ENCODE measurements at places on chromosomes 7 and 10. TPM values are rescaled to one million over a fixed set of nuclear protein-coding genes. Genes with fewer than 3 reads are reported as not detected.

GRCh38 chr7:17227766-17228490 is 70.5 kb upstream of the AHR start:
- no peak for DNase-seq

LAMB1 gene
- polyA plus RNA-seq, result 473 TPM

CLCN1 gene
- 1.9 TPM for polyA plus RNA-seq

DNA sequence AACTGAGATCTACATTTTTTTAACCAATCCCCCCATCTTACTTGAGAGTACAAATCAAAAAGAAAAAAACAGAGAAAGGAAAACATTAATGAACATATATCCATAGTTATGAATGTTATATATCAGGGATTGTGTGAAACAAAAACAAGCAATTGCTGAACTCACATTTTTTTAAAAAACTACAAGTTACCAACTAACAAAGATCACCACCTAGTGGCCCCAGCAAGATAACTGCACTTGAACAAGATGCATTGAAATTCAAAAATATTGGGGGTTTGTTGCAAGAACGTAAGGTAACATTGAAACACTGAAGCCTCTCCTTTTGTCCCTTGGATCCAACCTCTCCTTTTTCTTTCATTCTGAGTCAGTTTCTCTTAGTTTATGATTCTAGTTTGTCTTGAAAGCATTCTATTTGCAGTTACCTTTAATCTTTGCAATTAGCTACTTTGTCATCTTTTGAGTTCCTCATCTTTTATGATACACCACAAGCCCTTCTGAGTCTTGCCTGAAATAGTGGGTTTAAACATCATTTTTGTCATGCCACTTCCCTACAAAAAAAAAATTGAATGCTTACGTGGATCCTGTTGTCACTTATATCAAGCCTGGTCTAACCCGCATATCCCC is 87.3 kb upstream of the TES start:
- peak; percentile 31 for DNase-seq

DNA sequence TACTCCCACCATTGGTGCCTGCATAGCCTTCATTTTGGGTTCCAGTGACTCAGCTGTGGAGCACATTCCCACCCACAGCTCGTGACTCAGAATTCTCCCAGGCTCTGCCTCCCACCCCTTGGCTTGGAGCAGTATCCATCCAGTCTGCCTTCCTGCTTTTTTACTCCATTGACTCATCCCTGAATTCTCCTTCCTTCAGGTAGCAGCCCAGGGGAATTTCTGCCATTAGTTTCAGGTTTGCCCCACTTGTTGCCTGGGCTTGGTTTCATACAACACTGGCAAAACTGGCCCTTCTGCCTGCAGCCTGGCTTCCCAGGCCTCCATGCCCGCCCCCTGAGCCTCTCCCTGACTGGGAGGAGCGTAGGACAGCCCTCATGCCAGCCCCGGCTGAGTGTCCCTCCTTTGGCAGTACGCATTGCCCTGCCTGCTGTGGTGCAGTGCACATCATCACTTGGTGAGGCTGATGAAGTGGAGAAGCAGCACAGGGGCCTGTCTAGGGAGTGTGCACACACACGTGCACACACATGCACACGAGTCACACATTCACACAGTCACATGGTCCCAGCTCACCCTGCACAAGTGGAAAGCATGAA is 55.0 kb downstream of the SNX10 start:
- no peak for DNase-seq

- no peak for DNase-seq
Observed at GRCh38 chr10:122780391-122780790, 65.3 kb downstream of the CUZD1 start.

DNA sequence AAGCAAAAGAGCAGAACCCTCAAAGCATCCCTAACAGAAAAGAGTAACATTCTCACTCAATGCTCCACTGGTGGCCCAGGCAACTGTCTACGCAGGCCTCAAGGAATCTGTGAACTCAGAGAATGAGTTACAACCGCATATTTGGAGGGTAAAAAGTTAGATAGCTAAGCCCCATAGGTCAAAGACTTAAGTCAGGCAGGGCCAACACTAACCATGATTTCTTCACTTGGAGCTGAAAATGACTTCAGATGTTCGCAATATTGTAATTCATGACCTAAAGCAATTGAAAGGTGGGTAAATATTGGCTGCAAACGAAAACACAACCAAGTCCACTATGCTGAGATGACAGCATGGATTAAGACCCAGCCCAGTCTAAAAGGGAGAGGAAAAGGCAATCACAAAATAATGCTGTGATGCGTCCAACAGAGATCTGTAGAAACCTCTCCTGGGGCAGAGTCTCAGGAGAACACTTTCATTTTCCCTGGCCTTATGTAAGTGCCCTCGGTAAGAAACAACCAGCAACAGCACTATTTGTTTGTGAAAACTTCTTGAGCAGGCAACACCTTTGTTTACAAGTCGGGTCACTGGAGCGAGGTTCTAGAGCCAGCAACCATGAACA is 176.5 kb downstream of the TNS3 start:
- DNase-seq, result no peak

USP54 gene
- 14.5 TPM for polyA plus RNA-seq

- DNase-seq, result no peak
Observed at GRCh38 chr7:2162959-2163358, 69.8 kb downstream of the MAD1L1 start.

C10orf71 gene
- polyA plus RNA-seq, result 19.5 TPM

- DNase-seq, result peak; percentile 22
Observed at GRCh38 chr10:104406715-104407650, 53.4 kb downstream of the CFAP58 start.

ZNF277 gene
- polyA plus RNA-seq, result not detected

SH3PXD2A gene
- polyA plus RNA-seq, result 67.6 TPM
